Cardiac muscle cell (in vitro differentiated cells and primary cell): ENCODE measurements at places on chromosomes 12 and 14.
A peak's percentile ranks its signal among the peaks of the same experiment; 100 is the strongest.

GRCh38 chr12:130992448-130992847, 38.7 kb downstream of the ADGRD1 start:
- no peak for DNase-seq

- no peak for DNase-seq
These were observed 10.0 kb downstream of the NIN start for GRCh38 chr14:50820786-50821509.

GRCh38 chr14:67784244-67784823, 32.1 kb downstream of the ZFYVE26 start:
- no peak for DNase-seq

DNA sequence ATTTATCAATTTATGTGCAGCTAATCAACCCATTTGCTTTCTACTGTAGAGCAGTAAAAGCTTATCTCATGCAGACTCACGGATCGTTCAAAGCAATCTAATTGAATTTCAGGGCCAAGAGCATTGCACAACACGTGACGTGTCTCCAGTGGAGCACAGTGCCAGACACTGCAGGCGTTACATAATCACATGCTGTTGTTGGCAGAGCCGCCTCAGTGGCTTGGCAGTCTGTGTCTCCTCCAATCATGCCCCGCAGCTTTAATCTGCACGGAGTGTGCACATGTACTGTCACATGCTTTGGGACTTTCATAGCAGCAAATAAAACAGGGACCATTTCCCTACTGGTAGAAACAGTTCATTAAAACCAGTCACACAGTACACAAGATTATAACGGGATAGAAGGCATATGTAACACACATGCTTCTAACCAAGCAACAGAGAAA, 309.3 kb downstream of the ITPR2 start:
- peak; percentile 98 for DNase-seq

DNA sequence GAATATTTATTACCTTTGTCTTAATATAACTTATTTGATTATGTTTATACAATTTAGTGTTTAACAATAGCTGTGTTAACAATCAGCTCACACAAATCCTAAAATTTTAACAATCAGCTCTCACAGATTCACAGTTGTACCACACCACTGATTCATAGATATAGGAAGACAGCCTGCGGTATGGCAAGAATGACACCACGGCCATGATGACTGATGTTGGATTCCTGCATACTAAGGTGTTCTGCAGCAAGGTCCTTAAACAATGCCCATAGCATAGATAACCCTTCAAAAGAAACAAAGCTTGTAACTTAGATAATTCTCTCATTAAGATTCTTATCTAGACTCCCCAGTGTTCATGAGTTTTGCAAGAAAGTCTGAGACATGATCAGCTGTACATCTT, 3.9 kb upstream of the PYROXD1 start:
- DNase-seq = no peak

GRCh38 chr12:54411391-54412241, 7.5 kb downstream of the ITGA5 start:
- DNase-seq = peak; percentile 84

GRCh38 chr12:13087766-13088165, 15.7 kb downstream of the GSG1 start:
- no peak for DNase-seq

DNA sequence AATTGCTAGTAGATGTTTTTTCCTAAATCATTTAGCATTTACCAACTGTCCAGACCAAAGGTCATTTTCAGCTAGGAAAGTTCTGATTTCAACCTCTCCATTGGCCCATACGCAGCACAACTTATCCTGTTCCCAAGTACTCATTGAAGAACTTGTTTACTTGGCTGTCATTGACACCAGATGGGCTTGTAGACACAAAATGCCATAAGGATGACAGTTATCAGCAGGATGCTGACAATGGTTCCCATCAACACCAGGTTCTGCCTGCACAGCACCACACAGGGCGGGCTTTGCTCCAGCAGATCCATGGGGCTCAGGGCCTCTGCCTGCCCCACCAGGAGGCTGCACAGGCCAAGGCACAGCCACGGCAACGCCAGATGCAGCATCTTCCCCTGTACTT, 36.5 kb upstream of the TMPRSS12 start:
- no peak for DNase-seq
